ENCODE measurements at places on chromosomes 1 and 21. TPM values are rescaled to one million over a fixed set of nuclear protein-coding genes. Genes with fewer than 3 reads are reported as not detected.

- no peak overlapping the region for H3K27ac ChIP-seq
- H3K27me3 ChIP-seq, result no peaks in the 10 kb centered on the region
- H3K36me3 ChIP-seq, result no peaks in the 10 kb centered on the region
These were observed 32.7 kb upstream of the ETV3 start for GRCh38 chr1:157170677-157171515.

- no peak overlapping the region for H3K27ac ChIP-seq
- H3K36me3 ChIP-seq, result no peaks in the 10 kb centered on the region
- DNase-seq, result no peak
- no peaks in the 10 kb centered on the region for H3K4me1 ChIP-seq
These were observed 299.1 kb upstream of the NRIP1 start for GRCh38 chr21:15363921-15364320.

DNA sequence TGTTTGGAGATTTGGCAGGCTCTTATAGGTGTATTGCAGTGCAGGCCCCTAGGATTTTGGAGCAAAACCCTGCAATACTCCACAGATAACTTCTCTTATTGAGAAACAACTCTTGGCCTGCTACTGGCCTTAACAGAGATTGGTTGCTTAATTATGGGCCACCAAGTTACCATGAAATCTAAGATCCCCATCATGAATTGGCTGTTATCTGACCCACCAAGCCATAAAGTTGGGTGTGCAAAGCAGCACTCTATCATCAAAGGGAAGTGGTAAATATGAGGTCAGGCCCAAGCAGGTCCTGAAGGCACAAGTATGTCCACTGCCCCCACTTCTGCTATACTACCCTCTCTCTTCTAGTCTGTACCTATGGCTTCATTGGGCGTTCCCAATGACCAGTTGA, 130.0 kb upstream of the TNFSF4 start:
- H3K27ac ChIP-seq, result no peak overlapping the region
- no peaks in the 10 kb centered on the region for H3K36me3 ChIP-seq
- H3K27me3 ChIP-seq, result no peaks in the 10 kb centered on the region
- no peak overlapping the region for H3K4me3 ChIP-seq

DNA sequence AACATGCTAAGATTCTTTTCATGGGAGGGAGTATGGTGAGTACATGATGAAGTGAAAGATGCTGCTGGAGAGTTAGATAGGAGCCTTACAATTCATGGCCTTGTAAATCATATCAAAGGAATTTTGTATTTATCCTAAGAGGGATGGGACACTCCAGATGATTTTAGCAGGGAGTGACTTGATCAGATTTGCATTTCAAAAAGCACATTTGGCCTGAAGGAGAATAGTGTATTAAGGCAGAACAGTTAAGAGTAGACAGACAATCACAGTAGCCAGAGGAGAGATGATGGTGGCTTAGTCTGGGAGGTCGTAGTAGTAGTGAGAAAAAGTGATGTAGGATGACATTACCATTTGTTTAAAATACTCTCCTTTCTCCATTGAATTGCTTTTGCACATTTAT, 48.8 kb downstream of the SYCP1 start:
- no peak overlapping the region for H3K27ac ChIP-seq
- no peaks in the 10 kb centered on the region for H3K27me3 ChIP-seq
- H3K36me3 ChIP-seq, result no peaks in the 10 kb centered on the region
- no peaks in the 10 kb centered on the region for H3K4me1 ChIP-seq

- H3K27ac ChIP-seq, result no peak overlapping the region
- DNase-seq, result no peak
- no peak overlapping the region for H3K4me3 ChIP-seq
- peaks cover 16% of the 10 kb centered on the region for H3K4me1 ChIP-seq
- no peaks in the 10 kb centered on the region for H3K27me3 ChIP-seq
These were observed 2.6 kb downstream of the HYI start for GRCh38 chr1:43451157-43451591.

- H3K4me3 ChIP-seq, result no peak overlapping the region
- no peak for DNase-seq
- H3K27ac ChIP-seq, result peak overlapping the region; percentile 50
- H3K27me3 ChIP-seq, result no peaks in the 10 kb centered on the region
- peaks cover 13% of the 10 kb centered on the region for H3K36me3 ChIP-seq
- H3K4me1 ChIP-seq, result no peaks in the 10 kb centered on the region
These were observed 26.1 kb downstream of the MAN1C1 start for GRCh38 chr1:25642574-25643108.

C1orf105 gene
- 19.4 TPM for total RNA-seq

PRAMEF10 gene
- total RNA-seq, result not detected

Measured in heart left ventricle (tissue), 16 donors.